ENCODE measurements at places on chromosomes 12 and 14. TPM values are rescaled to one million over a fixed set of nuclear protein-coding genes. Genes with fewer than 3 reads are reported as not detected.

Gene KRT85
- 0.03 TPM for polyA plus RNA-seq

Gene CLEC2B
- 5.2 TPM for polyA plus RNA-seq

Gene IL31
- not detected for polyA plus RNA-seq

Gene CMKLR1
- 3.4 TPM for polyA plus RNA-seq

Gene ZBTB1
- polyA plus RNA-seq = 43.4 TPM

Gene C3AR1
- 6.1 TPM for polyA plus RNA-seq

Gene HIP1R
- 41.8 TPM for polyA plus RNA-seq

Gene PLEKHH1
- polyA plus RNA-seq = 110 TPM

Gene SOS2
- polyA plus RNA-seq = 26.3 TPM

Gene PAPLN
- 69.1 TPM for polyA plus RNA-seq

Gene NFE2
- 2.1 TPM for polyA plus RNA-seq

Gene SERPINA6
- polyA plus RNA-seq = 0.45 TPM

Gene GNPNAT1
- 21.3 TPM for polyA plus RNA-seq

Gene OAS2
- polyA plus RNA-seq = 2.9 TPM

Gene CCNT1
- polyA plus RNA-seq = 20.8 TPM

Gene CKB
- 326 TPM for polyA plus RNA-seq

Gene FBXO33
- polyA plus RNA-seq = 9.0 TPM

Gene NUAK1
- 3.1 TPM for polyA plus RNA-seq

Gene OTUB2
- polyA plus RNA-seq = 0.93 TPM

Gene SIX4
- polyA plus RNA-seq = 0.40 TPM

Gene GLRX5
- polyA plus RNA-seq = 46.5 TPM

Gene SLC25A47
- polyA plus RNA-seq = 0.37 TPM

Gene CAPRIN2
- polyA plus RNA-seq = 24.7 TPM

Gene KLRC4
- polyA plus RNA-seq = 0.87 TPM

Gene TAS2R20
- 2.5 TPM for polyA plus RNA-seq

Gene OR4K1
- polyA plus RNA-seq = not detected

Gene L2HGDH
- 8.6 TPM for polyA plus RNA-seq

Gene HOXC6
- polyA plus RNA-seq = 13.6 TPM

Gene SELPLG
- polyA plus RNA-seq = 5.6 TPM

Gene TUNAR
- 0.85 TPM for polyA plus RNA-seq

Gene HELB
- polyA plus RNA-seq = 3.5 TPM

Gene ART4
- 6.3 TPM for polyA plus RNA-seq

Gene PLCZ1
- not detected for polyA plus RNA-seq

Gene NELL2
- polyA plus RNA-seq = 99.9 TPM

Gene PDZRN4
- 3.2 TPM for polyA plus RNA-seq

Gene INSM2
- 0.03 TPM for polyA plus RNA-seq

Gene TSPAN11
- polyA plus RNA-seq = 8.4 TPM

Gene TAS2R19
- polyA plus RNA-seq = 0.87 TPM

Gene AMN
- 327 TPM for polyA plus RNA-seq

Gene FERMT2
- 61.1 TPM for polyA plus RNA-seq

Gene CLEC4E
- not detected for polyA plus RNA-seq

All from large intestine (tissue), 12 donors.